ENCODE measurements at places on chromosomes 11 and 22.

GRCh38 chr11:118240999-118241763 lies 11.0 kb downstream of the MPZL3 start:
- DNase-seq, result no peak

- DNase-seq, result peak; percentile 37
These were observed 15.2 kb downstream of the MB start for GRCh38 chr22:35601743-35602615.

DNA sequence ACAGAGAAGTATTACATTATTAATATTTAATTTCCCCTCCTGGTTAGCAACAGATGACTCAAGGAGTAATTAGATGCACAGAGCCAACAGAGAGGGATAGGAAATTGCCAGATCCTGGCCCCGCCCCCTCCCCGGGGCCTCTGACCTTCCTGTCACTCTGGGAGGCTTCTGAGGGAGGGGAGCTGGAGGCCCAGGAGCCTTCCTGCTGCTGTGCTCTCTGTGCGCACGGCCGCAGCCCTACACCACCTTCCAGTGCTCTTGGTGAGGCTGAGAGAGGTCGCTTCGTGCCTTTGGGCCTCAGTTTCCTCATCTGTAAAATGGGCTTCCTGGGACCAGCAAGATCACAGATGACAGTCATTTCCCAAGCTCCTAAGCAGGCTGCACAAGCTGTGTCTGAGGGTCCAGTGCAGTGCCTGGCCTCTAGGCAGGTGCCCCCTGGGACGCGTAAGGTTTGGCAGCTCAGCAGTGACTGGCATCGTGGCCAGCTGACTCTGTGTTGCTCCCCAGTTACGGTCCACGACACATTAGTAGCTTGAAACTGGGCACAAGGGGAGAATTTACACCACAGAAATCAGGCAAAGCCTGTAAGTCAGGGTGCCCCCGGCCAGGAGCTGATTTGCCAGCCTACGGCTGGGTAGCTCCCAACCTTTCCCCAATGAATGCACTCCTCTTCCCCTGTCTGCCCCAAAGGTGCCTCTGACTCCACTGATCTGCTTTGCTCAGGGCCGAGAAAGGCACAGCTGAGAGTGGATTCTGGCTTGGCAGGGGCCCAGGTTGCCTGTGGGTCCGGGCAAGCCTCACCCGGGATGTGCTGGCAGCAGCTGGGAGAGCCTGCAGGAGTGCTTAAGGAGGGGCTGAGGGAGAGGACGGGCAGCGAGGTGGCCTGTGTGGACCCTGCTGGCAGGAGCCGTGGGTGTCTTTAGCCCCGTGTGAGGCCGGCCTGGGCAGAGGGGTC lies 2.3 kb downstream of the ADORA2A start:
- no peak for DNase-seq

- no peak for DNase-seq
These were observed 9.2 kb downstream of the ADORA2A start for GRCh38 chr22:24436553-24436952.

GRCh38 chr11:12237381-12237784 lies 127.0 kb downstream of the MICAL2 start:
- DNase-seq, result no peak

GRCh38 chr22:43377548-43377895 lies 34.3 kb upstream of the MPPED1 start:
- DNase-seq, result peak; percentile 21

DNA sequence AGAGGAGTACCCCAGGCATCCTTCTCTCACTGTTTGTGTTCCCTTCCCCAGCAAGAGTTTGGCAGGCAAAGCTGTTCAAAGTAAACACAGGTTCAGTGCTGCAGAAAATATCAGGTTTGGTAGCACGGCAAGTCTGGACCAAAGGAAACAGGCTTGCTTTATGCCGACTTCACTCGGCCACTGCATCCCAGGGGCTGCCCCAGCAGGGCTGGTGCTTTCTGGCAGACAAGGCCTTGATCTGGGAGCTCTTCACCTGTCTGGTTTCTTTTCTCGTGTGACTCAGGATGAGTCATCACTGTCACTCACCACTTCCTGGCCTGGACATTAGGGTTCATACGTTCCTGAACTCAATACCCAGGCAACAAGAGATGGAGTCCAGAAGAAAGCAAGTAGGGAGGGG lies 52.6 kb upstream of the NAV2 start:
- DNase-seq, result peak; percentile 40

- no peak for DNase-seq
These were observed 80.6 kb downstream of the PPP6R3 start for GRCh38 chr11:68541116-68541515.

- DNase-seq, result no peak
These were observed 35.3 kb downstream of the MMP13 start for GRCh38 chr11:102920118-102920684.

DNA sequence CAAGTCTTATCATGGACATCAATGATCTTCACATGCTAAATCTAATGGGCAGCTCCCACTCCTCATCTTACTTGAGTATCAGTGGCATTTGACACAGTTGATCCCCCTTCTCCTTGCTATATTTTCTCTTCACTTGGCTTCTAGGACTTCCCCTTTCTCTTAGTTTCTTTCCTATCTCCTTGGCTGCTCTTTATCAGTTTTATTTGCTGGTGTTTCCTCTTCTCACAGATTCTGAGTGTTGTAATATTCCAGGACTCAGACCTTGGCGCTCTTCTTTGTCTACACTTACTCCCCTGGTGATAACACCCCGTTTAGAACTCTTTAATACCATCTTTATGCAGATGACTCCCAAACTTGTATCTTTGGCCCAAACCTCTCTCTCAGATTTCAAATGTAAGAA lies 33.9 kb upstream of the RASSF10 start:
- DNase-seq, result no peak

DNA sequence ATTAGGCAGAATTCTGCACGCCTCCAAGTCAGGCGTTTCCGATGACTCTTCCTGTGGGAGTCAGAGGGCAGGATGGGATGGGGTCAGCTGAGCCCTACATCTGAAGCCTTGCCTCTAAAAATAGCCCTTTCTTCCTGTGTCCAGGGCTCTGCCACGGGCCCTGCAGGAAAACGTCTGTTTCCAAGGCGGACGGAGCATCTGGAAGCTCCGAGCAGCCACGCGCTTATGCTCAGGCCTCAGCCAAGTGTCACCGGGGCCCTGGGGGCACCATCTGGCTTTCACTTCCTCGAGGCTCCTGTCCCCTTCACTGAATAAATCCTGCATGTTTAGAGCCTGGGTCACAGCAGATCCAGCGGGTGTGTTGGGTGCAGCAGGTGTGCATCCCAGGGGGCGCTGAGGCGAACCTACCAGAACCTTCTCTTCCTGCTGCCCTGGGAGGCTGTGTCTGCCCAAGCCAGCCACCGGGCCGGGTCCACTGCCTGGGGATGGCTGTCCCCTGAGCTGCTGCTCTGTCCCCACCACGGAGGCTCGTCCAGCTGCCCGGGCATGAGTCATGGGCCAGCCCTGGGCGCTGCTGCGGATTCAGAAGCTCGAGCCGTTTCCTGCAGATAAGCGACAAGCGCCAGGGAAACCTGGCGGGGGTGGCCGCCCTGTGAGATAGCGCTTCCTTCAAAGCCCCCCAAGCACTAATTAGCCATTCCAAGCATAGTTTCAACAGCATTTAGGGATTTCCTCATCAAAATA lies 32.0 kb upstream of the LINC01488 start:
- no peak for DNase-seq

- DNase-seq, result peak; percentile 8
These were observed 31.0 kb downstream of the MED17 start for GRCh38 chr11:93814966-93815633.

GRCh38 chr11:32586576-32587190 lies 3.1 kb downstream of the EIF3M start:
- DNase-seq, result peak; percentile 6

GRCh38 chr11:9896902-9897301 lies 233.0 kb downstream of the SWAP70 start:
- no peak for DNase-seq

DNA sequence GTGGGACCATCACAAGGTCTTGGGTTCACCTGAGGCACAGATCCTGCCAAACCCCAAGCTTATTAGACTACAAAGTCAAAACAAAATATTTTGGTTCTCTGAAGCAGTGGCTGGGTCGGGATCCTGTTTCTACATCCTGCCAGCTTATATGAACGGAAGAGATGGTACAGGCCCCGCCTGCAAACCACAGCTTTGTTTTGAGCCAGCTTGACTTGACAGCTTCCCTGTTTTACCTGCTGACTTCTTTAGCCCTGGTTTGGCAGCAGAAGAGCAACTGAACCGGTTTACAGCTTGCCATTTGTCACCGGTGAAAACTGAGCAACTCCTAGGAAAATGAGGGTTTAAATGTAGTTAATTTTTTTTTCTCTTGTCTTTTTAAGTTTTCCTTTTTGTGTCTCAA lies 11.4 kb downstream of the PACS1 start:
- DNase-seq, result no peak

DNA sequence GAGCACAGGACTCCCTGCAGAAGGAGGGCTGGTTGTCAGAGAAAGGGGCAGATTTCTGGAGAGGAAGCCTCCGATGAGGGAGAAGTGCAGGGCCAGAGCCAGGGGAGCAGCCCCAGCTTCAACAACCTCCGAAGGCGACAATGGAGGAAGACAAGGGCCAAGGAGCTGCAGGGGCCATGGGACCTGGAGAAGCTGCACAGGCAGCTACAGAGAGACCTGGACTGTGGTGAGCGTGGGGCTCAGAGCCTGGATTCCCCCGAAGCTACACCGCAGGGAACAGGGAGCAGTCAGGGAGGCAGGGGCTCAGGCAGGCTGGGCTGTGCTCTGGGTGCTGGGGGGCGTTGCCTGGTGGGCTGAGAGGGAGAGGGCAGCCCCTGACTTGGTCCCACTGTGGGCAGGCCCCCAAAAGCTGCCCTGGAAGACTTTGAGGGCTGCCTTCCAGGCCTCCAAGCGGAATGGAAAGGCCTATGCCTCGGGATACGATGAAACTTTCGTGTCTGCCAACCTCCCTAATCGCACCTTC lies 2.4 kb downstream of the TSGA10IP start:
- no peak for DNase-seq

GRCh38 chr11:128624269-128625175 lies 37.2 kb upstream of the ETS1 start:
- DNase-seq, result no peak

DNA sequence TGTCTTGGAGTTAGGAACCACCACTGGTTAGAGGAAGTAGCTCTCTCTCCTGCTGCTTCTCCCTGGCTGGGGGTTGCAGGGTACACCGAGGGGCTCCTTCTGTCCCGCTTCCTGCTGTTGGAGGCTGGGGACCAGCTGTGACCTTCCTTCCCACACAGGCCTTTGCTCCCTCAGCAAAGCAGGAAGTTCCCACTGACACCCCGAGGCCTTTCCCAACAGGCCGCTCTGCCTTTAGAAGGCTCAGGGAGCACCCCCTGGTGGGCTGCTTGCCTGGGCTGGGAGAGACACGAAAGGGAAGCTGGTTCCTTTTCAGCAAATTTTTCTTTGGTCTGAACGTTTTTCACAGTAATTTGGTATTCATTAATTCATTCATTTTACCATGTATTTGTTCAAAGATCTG lies 527.9 kb upstream of the B3GAT1 start:
- DNase-seq, result peak; percentile 40

GRCh38 chr22:32880061-32880460 lies 78.6 kb downstream of the TIMP3 start:
- peak; percentile 6 for DNase-seq

- no peak for DNase-seq
These were observed 795.6 kb upstream of the ANO3 start for GRCh38 chr11:25536289-25536688.

DNA sequence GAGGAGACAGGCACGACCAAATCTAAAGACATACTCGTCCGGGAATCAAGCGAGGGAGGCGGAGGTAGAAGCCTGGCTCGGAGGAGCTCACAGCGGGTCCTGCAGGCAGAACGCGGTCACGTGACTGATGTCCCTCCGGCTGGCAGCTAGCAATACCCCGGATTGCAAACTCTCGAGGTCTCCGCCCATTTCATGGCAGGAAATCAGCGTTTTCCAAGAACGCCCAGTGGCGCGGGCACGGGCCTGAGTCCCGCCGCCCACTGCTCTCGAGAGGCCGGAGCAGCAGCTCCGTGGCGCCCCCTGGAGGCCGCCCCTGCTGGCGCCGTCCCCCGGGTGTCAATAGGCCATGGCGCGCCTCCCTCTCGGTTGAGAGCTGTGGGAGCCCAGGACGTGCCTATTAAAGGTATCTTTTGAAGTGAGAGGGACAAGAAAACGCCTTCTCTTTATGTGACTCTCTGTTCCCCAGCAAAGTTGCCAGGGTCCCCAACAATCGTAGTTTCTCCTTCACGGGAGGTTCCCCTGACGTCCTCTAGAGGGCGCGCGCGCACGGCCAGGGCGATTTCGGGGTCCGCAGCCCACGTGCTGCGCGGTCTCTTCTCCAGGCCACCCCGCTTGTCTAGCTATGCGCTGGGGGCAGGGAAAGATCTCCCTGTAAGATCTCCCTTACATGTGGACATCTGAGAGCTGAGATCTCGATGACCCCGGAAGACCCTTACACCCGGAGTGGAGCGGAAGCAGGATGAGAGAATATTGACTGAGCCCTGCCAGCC lies 37.3 kb upstream of the RBFOX2 start:
- DNase-seq, result peak; percentile 98

DNA sequence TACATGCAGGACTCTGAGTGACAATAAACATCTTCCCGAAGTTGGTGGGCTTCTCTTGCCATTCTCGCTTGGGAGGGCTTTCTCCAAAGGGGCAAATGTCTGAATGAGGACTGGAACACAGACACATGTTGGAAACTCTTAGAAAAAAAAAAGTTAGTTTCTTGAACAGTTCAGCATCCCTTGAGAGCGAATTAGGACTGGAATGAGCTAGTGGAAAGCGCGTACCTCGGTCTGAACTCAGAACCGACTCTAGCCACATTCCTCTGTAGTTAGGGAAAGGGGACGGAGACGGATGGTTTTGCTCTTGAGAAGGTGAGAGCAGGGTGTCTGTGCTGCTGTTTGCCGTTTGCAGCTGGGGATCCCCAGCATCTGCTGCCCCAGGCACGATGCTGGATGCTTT lies 517.3 kb downstream of the TBC1D22A start:
- DNase-seq, result no peak

DNA sequence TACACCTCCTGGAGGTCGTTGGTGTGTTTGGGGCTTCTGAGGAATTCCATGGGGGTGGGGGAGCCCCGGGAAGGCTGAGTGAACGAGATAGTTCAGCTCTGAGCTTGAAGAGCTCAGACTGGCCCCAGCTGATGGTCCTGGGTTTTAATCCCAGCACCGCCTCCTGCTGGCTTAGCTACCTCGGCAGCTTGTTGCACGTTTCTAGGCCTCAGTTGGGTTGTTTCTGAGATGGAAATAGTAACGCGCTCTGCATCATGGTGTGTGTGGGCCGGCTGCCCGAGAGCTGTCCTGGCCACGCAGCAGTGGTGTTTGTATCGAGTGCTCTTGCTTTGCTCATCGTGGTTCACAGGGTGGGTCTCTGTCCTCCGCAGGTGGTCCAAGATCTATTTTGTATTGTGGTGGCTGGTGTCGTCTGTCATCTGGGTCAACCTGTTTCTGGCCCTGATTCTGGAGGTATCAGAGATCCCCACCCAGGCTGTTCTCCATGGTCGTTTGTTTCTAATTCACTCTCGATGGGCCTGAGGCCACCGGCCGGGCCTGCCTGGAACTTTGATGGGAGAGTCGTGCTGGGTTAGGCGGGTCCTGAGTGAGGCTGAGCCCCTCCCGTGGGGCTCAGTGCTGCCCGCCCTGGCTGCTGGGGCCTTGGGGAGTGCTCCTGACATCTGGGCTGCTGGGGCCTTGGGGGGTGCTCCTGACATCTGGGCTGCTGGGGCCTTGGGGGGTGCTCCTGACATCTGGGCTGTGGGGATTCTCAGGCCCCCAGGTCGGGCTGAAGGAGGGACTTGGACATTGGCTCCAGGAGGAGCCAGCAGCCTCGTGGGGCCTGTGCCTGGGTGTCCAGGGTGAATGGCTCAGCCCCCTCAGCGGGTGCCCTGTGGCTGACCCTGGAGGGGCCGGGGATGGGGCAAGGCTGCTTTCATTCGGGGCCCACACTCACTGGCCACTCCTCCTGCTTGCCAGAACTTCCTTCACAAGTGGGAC lies 37.7 kb downstream of the TPCN2 start:
- no peak for DNase-seq
